ENCODE measurements at places on chromosomes 1 and 21. TPM values are rescaled to one million over a fixed set of nuclear protein-coding genes. Genes with fewer than 3 reads are reported as not detected.
A peak's percentile ranks its signal among the peaks of the same experiment; 100 is the strongest.

DNA sequence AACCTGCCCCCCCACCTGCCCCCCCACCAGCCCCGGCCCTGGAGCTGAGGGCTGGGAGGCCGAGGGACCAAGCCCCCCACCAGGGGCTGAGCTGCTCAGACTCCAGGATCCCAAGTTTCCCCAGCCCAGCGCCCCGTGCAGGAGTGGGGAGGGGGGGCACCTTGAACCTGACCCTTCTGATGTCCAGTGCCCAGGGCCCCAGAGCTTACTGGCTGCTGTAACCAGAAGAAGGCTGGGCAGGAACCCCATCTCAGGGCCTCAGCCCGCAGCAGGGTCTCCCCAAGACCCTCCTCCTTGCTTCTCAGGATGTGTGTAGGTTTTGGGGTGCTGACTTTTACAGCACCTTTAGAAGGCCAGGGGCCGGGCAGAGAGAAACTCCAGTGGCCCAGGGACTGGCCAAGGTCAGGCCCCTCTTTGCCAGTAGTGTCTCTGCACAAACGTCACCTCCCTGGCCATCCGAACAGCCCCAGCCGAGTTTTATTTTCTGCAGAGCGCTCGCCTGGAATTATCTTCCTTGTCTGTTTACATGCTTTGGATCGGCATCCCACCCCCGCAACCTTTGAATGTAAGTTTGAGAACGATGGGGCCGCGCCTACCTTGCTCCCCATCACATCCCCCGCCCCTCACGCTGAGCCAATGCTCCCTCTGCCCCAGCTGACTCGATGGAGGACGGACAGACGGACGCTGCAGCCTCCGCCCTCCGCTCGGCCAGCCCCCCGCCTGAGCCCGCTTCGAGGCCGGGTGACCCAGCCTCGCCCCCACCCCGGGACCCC is 70.1 kb upstream of the CASZ1 start:
- no peaks in the 10 kb centered on the region for H3K36me3 ChIP-seq
- H3K4me3 ChIP-seq: peak overlapping the region; percentile 60
- peaks cover 17% of the 10 kb centered on the region for H3K4me1 ChIP-seq
- H3K27me3 ChIP-seq: peaks cover 15% of the 10 kb centered on the region
- peak; percentile 74 for DNase-seq

FTCD gene
- 4.9 TPM for polyA plus RNA-seq

DNA sequence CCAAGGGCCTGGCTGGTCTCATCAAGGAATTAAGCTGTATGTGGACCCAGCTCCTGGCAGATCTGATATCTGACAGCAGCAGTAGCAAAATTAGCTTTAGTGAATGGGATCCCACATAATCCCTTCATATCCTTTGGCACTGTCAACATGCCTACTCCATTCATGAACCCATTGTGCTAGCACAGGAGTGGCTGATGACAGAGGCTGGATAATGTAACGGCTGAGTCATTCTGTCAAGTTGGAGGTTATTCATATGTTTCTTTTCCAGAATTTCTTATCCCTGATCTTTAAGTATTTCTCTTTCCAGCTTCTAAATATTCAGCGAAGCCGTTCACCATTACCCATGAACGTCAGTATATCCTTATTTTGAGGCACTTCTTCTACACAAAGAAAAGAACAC is 84.3 kb downstream of the EXTL2 start:
- H3K27ac ChIP-seq: no peak overlapping the region
- H3K36me3 ChIP-seq: no peaks in the 10 kb centered on the region
- H3K27me3 ChIP-seq: no peaks in the 10 kb centered on the region
- H3K4me3 ChIP-seq: no peak overlapping the region

MATN1 gene
- polyA plus RNA-seq: 0.12 TPM

GRCh38 chr1:3221112-3222041 is 152.4 kb downstream of the PRDM16 start:
- H3K4me3 ChIP-seq: no peak overlapping the region
- no peak for DNase-seq
- H3K27ac ChIP-seq: no peak overlapping the region
- H3K36me3 ChIP-seq: no peaks in the 10 kb centered on the region

- H3K36me3 ChIP-seq: no peaks in the 10 kb centered on the region
- DNase-seq: no peak
- no peaks in the 10 kb centered on the region for H3K4me1 ChIP-seq
- H3K4me3 ChIP-seq: no peak overlapping the region
- no peak overlapping the region for H3K27ac ChIP-seq
Observed at GRCh38 chr1:48448932-48449331, 23.1 kb downstream of the SPATA6 start.

WDR64 gene
- polyA plus RNA-seq: not detected

- H3K4me3 ChIP-seq: no peak overlapping the region
- DNase-seq: no peak
- H3K27me3 ChIP-seq: no peaks in the 10 kb centered on the region
- no peak overlapping the region for H3K27ac ChIP-seq
- no peaks in the 10 kb centered on the region for H3K36me3 ChIP-seq
Observed at GRCh38 chr1:116679828-116680628, 12.5 kb upstream of the IGSF3 start.

DNA sequence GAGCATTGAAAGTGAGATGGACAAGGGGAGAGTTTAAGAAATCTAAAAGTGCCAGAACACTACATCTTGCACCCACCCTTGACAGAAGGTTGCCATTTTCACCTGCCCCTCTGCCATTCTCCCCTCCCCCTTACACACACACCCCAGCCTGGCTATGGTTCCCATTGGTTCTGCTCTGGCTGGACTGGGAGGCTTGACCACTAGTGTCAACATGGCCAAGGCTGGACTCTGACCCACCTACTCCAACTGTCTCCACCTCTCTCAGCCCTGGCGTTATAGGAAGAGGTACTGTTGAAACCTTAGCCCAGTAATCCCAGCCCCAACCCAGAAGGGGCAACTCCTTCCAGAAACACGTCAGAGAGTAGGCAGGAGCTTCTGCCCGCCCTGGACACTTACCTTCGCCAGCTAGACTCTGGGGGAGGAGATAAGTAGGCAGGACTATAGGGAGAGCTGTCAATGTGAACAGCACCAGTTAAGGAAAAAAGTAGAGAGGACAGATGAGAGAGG is 4.5 kb downstream of the CRTC2 start:
- H3K36me3 ChIP-seq: peaks cover 24% of the 10 kb centered on the region
- no peak overlapping the region for H3K27ac ChIP-seq
- H3K4me3 ChIP-seq: no peak overlapping the region
- DNase-seq: no peak
- H3K27me3 ChIP-seq: no peaks in the 10 kb centered on the region

GRCh38 chr1:15788624-15789301 is 18.7 kb downstream of the UQCRHL start:
- H3K27ac ChIP-seq: no peak overlapping the region
- no peaks in the 10 kb centered on the region for H3K4me1 ChIP-seq
- H3K27me3 ChIP-seq: no peaks in the 10 kb centered on the region
- no peak for DNase-seq
- H3K4me3 ChIP-seq: no peak overlapping the region

EVA1C gene
- polyA plus RNA-seq: 2.6 TPM

C1QA gene
- not detected for polyA plus RNA-seq

GRCh38 chr21:41571938-41572510 is 64.1 kb upstream of the TMPRSS2 start:
- H3K27ac ChIP-seq: no peak overlapping the region
- no peak for DNase-seq
- H3K4me1 ChIP-seq: no peaks in the 10 kb centered on the region
- no peak overlapping the region for H3K4me3 ChIP-seq
- H3K36me3 ChIP-seq: no peaks in the 10 kb centered on the region

TMEM234 gene
- 8.7 TPM for polyA plus RNA-seq

CYP2J2 gene
- 0.49 TPM for polyA plus RNA-seq

DNA sequence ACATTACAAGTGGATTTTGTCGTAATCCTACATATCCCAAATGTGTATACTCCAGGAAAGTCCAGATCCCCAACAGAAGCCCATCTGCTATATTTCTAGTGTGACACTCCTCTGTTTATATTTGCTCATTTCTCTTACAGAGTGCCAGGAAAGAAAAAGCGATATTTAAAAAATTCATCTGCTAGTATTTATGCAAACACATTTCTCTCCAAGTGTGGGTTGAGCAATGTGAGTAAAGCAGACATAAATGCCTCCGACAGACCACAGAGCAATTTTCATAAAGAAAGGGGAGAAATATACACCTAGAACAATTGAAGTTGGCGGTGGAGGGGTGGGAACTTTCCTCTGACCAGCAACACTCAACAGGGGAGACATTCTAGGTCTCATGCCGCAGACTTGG is 22.2 kb upstream of the RAP1A start:
- H3K27ac ChIP-seq: no peak overlapping the region
- H3K4me1 ChIP-seq: peaks cover 6% of the 10 kb centered on the region
- H3K27me3 ChIP-seq: no peaks in the 10 kb centered on the region
- no peak overlapping the region for H3K4me3 ChIP-seq
- H3K36me3 ChIP-seq: no peaks in the 10 kb centered on the region
- no peak for DNase-seq

GRCh38 chr1:32858136-32858535 is 12.6 kb downstream of the FNDC5 start:
- no peaks in the 10 kb centered on the region for H3K27me3 ChIP-seq
- no peaks in the 10 kb centered on the region for H3K4me1 ChIP-seq
- DNase-seq: no peak
- H3K4me3 ChIP-seq: no peak overlapping the region
- 0 out of 2 replicates have a peak, but pooled peaks cover 8% of the 10 kb centered on the region for H3K36me3 ChIP-seq
- H3K27ac ChIP-seq: no peak overlapping the region

- H3K27me3 ChIP-seq: no peaks in the 10 kb centered on the region
- no peaks in the 10 kb centered on the region for H3K36me3 ChIP-seq
Observed at GRCh38 chr21:37088186-37088735, 15.2 kb downstream of the TTC3 start.

B4GALT3 gene
- 61.2 TPM for polyA plus RNA-seq

DNA sequence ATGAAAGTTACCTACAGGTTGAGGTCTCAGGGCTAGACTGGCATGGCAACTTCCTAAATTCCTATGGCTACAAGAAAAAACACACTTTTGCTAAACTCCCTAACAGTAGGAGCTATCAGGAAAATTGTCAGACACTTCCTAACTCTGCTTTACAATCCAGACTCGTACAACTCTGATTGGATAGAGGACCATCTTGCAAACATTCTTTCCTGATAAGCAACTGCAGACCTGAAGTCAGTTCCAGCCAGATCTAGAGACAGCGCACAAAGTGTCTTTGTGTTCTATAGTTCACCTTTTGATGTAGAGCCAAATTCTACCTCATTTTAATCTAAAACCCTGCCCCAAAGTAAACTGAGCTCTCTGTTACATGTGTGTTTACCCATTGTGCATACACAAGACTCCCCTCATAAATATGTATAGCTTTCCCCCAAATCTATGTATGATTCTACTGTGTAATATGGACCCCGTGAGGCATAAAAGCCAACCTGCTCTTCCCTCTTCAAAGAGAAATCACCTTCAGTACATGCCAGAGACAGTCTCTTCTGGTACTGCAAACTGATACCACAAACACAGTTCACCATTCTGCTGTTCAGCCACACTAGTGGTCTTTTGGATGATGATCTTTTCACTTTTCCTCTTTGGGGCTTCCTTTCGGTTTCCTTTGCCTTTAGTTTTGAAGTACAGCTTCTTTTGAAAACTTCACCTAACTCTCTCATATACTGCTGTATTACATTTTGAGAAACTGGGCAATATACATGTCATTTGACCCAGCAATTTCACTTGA is 21.7 kb downstream of the ZP4 start:
- H3K36me3 ChIP-seq: no peaks in the 10 kb centered on the region
- no peak for DNase-seq
- no peak overlapping the region for H3K27ac ChIP-seq
- no peak overlapping the region for H3K4me3 ChIP-seq
- H3K27me3 ChIP-seq: peaks cover 7% of the 10 kb centered on the region

GRCh38 chr1:35253941-35254340 is 14.6 kb upstream of the ZMYM4 start:
- no peaks in the 10 kb centered on the region for H3K4me1 ChIP-seq
- H3K27me3 ChIP-seq: no peaks in the 10 kb centered on the region
- H3K4me3 ChIP-seq: no peak overlapping the region
- no peak overlapping the region for H3K27ac ChIP-seq
- DNase-seq: no peak

- peaks cover 4% of the 10 kb centered on the region for H3K27me3 ChIP-seq
- H3K27ac ChIP-seq: no peak overlapping the region
- H3K36me3 ChIP-seq: no peaks in the 10 kb centered on the region
- DNase-seq: no peak
- H3K4me3 ChIP-seq: no peak overlapping the region
- H3K4me1 ChIP-seq: no peaks in the 10 kb centered on the region
Observed at GRCh38 chr1:18732686-18733085, 102.0 kb downstream of the PAX7 start.

TDRD10 gene
- polyA plus RNA-seq: 0.27 TPM

Data from H1 (cell line).